ENCODE measurements at places on chromosomes 3 and 15.

DNA sequence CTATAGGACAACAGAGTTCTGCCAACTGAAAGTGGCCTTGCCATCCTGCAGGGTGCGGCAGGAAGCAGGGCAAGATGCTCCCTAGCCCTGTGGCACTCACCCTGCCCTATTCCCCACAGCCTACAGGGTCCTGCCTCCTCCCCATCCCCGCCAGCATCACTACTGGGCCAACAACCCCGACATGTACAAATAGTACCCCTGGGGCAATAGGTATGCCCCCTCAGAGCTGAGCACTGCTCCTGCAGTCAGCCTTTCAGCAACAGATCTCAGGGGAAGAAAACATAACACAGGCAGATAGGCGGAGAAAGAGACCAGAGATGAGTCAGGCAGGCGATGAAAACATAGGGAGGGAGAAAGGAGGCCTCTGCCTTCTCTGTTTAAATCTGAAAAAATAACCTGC, 74.7 kb downstream of the XXYLT1 start:
- peak; percentile 67 for DNase-seq

GRCh38 chr15:23686466-23687142, 501 bp downstream of the NDN start:
- DNase-seq: peak; percentile 6

DNA sequence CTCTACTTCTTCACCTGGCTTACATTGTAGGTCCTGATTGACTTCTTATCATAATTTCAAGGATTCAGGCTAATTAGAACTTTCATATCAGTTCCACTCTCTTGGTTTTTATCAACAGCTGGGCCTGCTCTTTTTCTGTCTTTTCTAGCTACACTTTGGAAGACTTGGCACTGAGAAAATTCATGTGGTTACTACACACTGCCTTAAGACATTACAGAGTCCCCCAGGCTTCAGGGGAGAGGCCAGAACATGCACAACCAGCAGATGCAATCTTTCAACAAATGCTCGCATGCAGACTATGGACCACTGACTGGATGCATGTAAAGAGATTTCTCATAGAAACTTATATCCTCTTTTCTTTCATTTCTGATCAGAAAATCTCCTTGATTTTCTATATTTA, 423.5 kb downstream of the TUSC7 start:
- no peak for DNase-seq

DNA sequence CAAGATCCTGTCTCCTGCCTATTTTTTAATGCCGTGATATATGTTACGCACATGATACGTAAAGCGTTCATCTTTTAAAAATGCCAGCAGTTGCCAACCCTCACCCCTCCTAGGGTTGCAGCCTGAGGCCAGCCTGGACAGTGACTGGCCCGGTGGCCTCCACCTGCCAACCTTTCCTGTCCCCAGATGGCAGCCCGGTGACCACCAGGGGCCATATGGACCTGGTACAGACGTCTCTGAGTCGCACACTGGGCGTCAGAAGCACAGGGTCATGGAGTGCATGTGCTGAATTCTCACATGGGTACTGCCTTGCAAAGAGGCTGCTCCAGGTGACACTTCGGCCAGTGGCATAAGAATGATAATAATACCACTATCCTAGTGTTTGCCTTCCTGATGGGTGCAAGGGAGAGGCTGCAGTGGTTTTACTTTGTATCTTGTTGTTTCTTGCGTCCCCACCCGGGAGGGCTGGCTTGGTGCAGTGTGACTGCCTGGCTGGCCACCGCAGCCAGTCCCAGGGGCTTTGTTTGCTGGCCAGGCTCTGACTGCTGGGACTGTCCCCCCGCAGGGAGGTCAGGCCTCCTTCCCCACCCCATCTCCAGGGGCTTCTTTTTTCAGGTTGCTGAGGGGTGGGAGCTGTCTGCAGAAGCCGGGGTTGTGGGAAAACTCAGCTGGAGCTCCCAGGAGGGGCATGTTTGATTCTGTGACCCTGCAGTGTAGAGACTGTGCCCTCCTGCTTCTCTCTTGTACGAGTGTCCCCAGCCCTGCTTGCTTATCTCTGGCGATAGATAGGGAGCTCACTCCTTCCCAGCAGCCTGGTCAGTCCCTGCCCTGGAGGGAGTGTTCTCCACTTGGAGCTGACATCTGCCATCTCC, 16.9 kb downstream of the FBLN2 start:
- DNase-seq: no peak

DNA sequence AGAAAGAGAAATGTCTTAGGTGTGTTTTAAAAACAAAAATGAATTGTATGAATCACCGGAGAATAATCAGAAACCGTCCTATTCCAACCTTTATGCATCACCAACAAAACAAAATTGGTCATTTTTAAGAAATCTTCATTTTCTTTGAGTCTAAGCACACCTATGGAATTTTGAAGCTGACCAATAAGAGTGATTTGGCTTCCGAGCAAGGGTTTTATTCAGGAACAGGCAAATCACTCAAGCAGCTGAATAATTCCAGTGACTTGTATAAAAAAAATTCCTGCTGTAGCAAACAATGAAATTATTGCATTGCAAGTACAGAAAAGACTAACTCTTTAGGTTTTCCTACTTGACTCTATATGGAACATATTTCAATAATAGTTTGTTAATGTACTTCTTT, 83.8 kb upstream of the FNDC3B start:
- DNase-seq: no peak

DNA sequence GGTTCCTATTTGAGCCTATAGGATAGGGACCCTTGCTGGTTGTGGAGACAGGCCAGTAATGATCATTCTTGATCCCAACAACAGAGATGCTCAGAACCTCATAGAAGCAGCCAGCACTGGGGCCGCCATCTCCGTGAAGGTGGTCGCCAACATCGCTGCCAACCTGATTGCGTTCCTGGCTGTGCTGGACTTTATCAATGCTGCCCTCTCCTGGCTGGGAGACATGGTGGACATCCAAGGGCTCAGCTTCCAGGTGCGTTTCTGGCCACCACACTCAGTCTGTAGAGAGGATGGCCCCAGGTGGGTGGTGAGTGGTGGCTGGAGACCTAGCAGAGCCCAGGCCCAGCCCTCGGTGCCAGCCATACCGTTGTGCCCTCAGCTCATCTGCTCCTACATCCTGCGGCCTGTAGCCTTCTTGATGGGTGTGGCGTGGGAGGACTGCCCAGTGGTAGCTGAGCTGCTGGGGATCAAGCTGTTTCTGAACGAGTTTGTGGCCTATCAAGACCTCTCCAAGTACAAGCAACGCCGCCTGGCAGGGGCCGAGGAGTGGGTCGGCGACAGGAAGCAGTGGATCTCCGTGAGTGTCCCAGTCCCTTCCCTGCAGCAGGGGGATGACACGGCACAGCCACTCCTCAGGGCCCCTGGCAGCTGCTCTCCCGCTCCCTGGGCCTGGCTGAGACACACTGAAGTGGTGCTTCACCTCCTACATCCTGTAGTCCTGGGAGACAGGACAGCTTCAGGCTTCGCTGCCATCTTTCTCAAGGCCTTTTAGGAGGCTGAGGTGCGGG, 46.5 kb upstream of the PDE8A start:
- no peak for DNase-seq

- DNase-seq: no peak
Measured at GRCh38 chr3:54572197-54572895, 355.5 kb downstream of the LRTM1 start.

DNA sequence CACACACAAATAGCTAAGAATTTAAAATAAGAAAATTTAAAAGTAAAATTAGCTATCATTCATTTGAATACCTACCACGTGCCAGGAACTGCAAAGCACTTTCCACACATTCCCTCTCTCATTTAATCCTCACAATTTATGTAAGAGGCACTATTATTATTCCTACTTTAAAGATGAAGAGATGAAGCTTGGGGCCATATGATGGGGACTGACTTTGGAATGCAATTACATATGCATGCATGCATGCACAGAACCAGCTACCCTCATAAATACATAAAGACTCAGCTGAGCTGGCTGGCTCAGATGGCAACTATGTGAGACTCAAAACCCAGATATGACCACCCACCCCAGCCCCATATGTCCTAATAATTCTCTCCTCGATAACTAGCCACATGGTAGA, 31.7 kb upstream of the THUMPD3 start:
- no peak for DNase-seq

DNA sequence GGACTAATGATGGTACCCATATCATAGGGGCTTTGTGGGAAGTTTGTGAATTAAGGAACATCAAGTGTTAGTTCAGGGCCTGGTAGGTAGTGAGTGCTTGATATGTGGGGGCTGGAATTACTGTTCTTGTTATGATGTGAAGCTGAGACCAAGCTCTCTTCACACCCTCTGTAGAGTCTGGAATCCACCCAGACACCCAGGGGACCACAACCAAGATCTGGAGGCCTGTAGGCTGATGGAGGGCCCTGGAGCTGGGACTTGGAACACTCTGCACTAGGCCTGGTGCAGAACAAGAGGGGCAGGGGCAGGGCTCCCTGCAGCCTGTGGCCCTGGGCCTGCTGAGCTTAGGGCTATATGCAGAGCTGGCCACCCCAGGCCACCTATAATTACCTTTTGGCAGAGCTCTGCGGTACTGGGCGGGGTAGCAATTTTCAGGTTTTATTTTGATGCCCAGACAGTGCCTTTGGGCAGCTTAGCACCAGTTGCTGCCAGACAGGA, 13.1 kb upstream of the PRKCD start:
- no peak for DNase-seq

GRCh38 chr15:64490598-64491259, 30.4 kb downstream of the ZNF609 start:
- DNase-seq: no peak

DNA sequence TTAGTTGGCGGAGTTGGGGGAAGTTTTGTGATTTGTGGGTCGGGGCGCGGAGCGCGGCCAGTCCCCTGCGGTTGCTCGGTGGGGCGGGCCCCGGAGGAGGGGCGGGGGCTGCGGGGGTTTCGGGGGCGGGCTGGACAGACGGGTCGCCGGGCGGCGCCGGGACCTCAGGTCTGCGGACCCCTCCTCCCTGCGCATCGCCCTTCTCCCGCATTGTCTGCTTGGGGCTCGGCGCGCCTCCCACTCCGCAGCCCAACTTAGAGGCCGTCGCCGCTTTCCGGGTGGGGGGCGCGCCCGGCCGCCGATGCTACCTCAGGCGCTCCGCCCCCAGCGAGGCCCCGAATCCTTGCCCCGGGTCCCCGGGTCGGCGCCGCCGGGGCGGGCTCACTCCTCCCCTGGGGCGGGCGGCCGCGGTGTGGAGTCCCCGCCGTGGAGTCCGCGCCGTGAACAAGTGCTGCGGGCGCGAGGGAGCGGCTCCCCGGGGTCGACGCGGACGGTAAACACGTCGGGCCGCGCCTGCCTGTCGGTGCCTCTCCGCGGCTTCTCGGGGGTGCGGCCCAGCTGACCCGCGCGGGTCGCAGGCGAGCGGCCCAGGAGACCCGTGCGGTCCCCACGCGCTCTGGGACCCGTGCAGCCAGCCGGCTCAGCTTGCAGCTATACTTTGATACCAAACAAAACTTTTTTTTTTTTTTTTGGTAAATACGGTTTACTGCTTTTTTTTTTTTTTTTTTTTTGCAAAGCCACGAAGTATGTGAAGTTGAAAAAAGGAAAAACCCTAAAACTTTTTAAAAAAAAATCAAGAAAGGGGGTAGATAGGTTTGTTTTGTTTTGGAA, 624 bp downstream of the AKAP13 start:
- no peak for DNase-seq
